Hematopoietic multipotent progenitor cell treated with erythropoietin and hydrocortisone succinate and interleukin-3 and kit ligand, for 17 days (in vitro differentiated cells): ENCODE measurements at places on chromosomes 16 and 17.

- no peak for DNase-seq
These were observed 3.3 kb downstream of the ORMDL3 start for GRCh38 chr17:39923836-39924690.

DNA sequence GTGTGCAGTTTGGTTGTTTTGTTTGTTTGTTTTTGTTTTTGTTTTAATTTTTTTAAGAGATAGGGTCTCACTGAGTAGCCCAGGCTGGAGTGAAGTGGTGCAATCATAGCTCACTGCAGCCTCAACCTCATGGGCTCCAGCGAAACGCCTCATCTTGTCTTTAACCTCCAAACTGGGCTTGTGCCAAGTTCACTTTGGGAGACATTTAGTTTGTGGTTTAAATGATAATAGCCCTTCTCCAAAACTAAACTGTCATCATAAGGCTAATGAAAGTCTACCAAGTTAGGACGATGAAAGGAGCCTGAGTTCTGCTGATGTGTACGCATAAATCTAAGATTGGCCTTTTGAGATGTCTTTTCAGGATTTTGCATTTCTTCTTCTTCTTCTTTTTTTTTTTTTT lies 6.5 kb upstream of the CARD14 start:
- DNase-seq, result no peak

- DNase-seq, result no peak
These were observed 9.1 kb upstream of the PECAM1 start for GRCh38 chr17:64399767-64400156.

DNA sequence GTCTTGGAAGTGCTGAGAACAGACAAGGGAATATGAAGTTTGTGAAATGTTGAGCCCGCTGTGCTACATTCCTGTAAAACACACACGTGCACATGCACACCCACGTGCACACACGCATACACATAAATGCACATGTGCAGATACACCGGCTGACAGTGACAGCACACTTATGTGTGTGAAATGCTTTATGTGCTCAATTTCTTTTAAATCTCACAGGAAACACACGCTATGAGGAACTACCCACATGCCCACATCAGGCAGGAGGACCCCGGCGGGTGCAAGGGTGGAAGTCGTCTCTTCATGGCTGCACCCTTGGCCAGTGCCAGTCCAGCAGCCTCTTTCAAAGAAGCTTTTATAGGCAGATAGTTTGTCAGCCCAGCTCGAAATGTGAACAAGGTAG lies 561 bp upstream of the WFDC1 start:
- no peak for DNase-seq

- no peak for DNase-seq
These were observed 332.1 kb upstream of the CCL2 start for GRCh38 chr17:33922971-33923370.

GRCh38 chr17:3843935-3844516 lies 2.0 kb downstream of the NCBP3 start:
- peak; percentile 65 for DNase-seq

GRCh38 chr17:75908201-75908600 lies 3.5 kb upstream of the MRPL38 start:
- DNase-seq, result no peak

DNA sequence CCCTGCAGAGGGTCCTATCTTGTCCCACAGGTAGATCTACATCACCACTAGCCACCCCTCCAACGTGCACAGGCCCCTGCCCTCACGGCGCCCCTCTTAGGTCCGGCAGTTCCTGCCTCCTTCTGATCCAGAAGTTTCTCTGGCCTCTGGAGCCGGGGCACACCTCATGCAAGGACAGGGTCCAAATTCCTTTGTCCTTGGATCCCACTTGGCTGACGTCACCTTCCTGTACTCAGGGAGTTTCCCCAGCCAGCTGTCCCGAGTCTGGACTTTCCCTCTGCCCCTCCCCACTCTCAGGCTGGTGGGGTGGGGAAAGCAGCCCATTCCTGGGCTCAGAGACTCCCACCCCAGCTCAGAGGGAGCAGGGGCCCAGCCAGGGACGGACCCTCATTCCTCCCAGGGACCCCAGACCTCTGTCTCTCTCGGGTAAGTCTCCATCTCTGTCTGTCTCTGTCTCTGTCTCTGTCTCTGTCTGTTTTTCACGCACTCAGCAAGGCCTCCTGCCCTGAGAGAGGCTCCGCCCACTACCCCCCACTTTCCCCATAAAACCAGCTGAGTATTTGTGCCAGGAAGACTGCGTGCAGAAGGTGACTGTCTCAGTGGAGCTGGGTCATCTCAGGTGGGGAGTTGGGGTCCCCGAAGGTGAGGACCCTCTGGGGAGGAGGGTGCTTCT lies at the start of gene IL32:
Gene IL32, plus strand, starts transcription at position 572 of the 673 bp plus-strand sequence. CDS start 172 bp downstream, outside the sequence.
- DNase-seq, result no peak

DNA sequence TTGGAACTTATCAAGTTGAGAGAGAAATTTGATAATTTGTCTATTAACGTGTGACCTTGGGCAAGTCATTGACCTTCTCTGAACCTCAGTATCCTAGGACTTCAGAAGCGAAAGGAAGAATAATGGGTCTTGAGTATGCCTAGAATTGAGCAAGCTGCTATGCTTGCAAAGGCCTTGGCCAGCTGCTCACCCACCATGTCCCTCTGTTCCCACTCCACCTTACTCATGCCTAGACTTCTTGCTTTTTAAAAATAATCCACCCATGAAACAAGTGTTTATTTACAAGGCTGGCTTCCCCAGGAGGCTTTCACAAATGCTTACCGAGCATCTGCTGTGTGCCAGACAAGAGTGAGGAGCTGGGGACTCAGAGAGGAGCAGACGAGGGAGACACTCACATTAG lies 590.6 kb downstream of the MAF start:
- DNase-seq, result no peak

GRCh38 chr17:48626245-48627117 lies at the start of gene HOXB9:
Gene HOXB9 (minus strand): TSS chr17:48626358. CDS start chr17:48626269, 89 bp downstream.
- DNase-seq, result no peak
